Stimulated activated CD8-positive, alpha-beta memory T cell treated with anti-CD3 and anti-CD28 coated beads, Interleukin-15, amount 100 ng/mL, for 24 hours (primary cell): ENCODE measurements at places on chromosomes 3 and 15.

- DNase-seq = no peak
Measured at GRCh38 chr15:68730471-68730919, 90.2 kb downstream of the ANP32A start.

- no peak for DNase-seq
Measured at GRCh38 chr3:47057212-47057671, 77.8 kb downstream of the NBEAL2 start.

GRCh38 chr3:114058646-114059045, 2.1 kb downstream of the QTRT2 start:
- no peak for DNase-seq

GRCh38 chr3:62453448-62453847, 80.1 kb upstream of the FEZF2 start:
- no peak for DNase-seq

DNA sequence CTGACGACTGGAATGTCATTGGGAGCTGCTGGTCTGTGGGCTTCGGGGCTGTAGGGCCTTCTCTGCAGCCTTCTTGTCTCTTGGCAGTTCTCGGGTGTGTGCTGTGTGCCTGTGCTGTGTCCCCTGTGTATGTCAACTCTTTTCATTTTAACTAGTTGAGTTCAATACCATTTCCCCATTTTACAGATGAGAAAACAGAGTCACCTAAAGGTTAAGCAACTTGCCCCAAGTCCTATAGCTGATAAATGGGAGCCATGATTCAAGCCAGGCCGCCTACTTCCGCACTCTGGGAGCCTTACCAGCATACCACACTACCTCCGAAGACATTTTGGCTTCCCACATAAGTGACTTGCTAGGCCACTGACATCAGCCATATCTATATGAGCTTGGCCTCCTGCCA, 85.7 kb downstream of the FAM81A start:
- no peak for DNase-seq

DNA sequence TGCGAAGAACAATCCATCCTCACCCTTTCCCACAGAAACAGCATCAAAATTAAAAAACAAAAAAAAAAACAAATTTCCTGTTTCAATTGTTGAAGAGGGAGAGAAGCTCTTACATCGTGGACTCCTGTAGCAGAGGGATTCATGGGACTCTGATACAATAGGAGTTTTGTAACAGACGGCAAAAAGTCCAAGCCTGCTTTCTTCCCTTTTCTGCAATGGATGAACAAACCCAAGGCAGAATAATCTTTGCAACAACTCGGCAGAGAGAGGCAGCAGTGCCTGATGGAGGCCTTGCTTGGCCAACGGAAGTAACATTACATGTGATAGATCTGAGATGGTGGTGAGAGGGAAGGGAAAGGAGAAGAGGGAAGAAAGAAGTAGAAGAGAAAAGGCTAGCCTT, 26.9 kb downstream of the CCR4 start:
- no peak for DNase-seq

DNA sequence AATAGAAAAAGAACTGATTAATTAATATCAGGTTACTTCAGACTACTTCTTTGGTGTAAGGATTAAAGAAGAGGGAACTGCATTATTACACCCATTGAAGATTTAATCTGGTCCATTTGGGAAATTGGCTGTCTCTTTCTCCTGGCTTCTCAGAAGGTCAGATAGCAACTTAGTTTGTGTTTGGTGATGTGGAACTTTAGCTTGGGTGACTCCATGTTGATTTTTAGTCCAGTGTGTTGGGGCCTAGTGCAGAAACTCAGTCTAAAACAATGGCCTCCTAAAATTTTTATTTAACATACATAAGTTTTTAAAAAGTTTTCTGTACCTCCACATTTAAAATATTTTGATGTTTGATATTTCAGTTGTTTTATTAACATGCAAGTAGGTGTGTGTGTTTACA, 27.6 kb upstream of the GPD1L start:
- DNase-seq = no peak

DNA sequence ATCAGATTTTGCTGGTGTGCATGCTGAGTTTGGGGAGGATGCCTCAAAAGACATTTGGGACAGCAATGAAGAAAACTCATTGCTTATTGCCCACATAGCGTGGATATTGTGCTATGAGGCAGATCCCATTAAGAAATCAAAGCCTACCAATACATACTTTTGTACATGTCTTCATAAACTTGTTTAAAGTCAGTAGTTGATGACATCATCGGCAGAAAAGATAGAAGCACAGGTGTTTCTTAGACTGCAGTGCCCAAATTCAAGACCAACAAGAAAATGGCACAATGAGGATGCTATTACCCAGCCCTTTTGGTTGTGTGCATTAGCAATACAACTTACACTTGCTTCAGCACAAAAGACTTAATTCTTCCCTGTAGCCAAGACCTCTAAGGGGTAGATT, 428.7 kb upstream of the RARB start:
- no peak for DNase-seq

DNA sequence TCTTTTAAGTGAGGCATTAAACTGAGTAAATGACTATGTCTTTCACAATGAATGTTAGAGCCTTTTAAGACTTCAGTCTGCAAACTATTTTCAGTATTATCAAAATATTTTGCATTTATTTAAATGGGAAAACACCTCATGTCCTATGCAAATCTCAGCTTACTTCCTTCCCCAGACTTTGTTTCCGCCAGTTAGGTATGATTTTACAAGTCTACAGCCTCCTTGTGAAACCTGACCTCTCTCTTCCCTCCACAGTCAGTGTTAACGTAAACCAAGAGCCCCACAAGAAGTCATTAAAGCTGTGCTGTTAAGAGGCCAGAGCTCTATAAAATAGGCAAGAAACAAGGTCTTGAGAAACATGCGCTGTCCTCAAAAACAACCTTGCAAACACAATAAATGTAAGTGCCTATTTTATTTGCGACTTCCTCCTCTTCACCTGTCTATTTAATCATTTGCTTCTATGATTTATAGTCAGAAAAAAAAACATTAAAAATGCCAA, 48.3 kb downstream of the PRTG start:
- no peak for DNase-seq

DNA sequence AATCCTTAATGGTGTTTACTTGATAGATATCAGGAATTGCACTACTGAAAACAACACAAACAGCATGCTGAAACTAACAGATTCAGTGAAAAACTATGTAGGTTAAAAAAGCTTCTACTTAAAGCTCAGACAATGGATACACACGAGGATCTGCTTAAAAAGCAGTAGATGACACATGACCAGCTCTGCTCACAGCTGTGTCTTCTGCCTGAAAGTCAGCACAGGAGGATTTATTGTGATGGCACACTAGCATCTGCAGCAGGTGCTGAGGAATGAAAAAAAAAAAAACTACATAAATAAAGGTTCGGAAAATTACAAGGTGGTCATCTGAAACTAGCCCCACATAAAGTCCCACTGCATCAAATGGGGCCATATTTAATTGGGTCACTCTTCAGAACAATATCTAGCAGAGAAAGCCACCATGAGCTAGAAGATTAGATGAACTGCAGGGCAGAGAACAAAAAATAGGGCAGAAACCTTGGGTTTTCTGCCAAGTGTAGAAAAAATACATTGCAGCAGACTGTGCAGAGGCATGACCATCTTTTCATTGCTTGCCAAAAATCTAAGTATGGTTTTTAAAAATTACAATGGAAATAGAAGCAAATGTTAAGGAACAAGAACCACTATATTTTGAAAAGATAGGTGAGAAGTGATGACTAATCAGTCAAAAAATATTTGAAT, 13.2 kb upstream of the GOLM2 start:
- no peak for DNase-seq

- no peak for DNase-seq
Measured at GRCh38 chr3:48546203-48546829, 10.3 kb downstream of the PFKFB4 start.

DNA sequence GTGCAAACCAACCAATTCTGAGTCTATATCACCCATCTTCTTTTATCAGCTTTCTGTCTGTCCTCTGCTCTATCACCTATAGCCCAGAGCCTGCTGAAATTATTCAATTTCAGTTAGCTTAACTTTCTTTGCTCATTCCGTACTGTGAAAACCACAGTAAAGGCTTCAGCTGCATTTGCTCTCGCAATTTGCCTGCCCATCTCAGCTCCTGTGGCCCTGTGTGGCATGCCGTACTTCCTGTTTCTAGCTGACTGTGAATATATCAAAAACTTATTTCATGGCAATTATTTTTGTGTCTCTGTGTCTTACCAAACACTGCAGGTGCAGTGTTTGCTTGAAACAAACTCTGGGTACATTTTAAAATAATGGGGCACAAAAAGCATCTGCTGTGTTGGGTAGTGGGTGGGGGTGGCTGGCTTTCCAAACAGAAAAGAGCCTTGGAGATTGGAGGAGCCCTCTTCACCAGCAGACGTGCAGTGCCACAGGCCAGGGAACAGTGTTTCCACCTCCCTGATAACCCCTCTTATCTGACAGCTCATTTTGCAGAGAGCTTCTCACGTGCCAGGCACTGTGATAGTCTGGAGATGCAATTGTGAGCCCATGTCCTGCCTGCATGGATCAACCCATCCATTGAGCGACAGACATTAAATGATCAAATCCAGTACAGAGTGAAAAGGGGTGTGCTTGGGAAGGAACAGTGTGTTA, 45.2 kb downstream of the GASK1A start:
- DNase-seq = no peak

GRCh38 chr3:195807681-195808121, 4.0 kb downstream of the MUC4 start:
- DNase-seq = no peak

DNA sequence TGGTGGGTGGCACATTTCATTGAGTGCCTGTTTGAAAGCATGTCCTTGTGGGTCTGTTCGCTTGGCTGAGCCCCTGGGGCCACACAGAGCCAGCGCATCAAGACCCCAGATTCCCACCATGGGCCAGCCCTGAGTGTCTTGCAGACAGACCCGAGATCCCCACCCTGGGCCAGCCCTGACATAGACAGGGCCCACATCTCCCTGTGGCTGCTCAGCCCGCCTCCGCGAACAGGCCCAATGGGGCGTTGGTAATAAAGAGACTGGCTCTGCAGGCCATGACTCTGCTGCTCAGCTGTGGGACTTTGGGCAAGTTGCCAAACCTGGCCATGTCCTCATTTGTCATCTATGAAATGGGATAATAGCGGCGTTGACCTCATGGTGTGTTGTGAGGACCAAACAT, 22.6 kb downstream of the FAH start:
- no peak for DNase-seq
